ENCODE measurements at places on chromosomes 16 and 17.
A peak's percentile ranks its signal among the peaks of the same experiment; 100 is the strongest.

- no peak for DNase-seq
Observed at GRCh38 chr17:76419576-76420260, 33.2 kb downstream of the UBE2O start.

DNA sequence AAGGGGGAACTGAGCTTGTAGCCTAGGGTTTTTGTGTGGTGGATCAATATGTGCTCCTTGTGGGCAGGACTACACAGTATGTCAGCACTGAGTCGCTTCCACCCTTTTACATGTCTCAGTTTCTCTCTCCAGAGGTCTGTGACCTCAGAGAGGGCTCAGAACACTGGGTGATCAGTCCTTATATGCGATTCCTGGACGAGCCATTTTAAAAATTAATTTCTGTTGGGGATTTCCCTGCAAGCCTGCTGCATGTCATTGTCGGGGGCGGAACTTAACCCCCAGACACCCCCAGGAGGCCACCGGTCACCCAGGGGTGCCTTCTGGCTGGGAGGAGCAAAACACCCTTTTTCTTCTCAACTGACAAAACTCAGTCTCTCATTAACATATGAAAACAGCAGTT lies 14.1 kb downstream of the DHRS7B start:
- DNase-seq, result peak; percentile 31

DNA sequence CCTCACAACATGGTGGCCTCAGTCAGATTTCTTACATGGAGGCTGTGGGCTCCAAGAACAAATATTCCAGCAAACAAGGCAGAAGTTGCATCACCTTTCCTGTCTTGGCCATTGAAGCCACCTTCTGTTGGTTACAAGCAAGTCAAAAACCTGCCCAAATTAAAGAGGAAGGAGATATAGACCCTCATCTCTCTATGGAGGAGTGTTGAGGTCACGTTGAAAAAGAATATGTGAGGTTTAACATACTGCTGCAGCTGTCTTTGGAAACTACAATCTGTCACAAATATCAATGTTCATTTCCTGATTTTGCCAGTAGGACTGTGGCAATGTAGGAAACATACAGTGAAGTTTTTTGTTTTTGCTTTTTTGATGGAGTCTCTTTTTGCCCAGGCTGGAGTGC lies 211.4 kb downstream of the COPRS start:
- no peak for DNase-seq

DNA sequence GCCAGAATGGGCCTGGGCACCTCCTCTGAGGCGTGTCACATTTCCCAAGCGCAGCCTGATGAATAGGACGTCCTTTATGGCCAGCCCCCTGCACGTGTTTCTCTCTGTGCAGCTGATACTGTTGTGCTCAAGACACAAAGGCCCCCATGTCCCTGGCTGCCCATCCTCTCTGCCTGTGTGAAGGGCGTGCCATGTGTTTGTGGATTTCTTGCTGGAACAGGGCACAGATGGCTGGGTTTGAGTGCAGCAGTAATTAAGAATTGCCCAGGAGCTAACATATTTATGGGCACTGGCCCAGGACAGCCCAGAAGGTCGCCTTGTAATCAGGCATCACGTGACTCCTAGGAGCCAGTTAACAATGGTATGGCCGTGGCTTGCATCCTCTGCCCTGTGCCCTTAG lies 181.1 kb downstream of the CCDC182 start:
- DNase-seq, result no peak

GRCh38 chr17:4588391-4588790 lies 4.1 kb downstream of the SMTNL2 start:
- DNase-seq, result no peak

DNA sequence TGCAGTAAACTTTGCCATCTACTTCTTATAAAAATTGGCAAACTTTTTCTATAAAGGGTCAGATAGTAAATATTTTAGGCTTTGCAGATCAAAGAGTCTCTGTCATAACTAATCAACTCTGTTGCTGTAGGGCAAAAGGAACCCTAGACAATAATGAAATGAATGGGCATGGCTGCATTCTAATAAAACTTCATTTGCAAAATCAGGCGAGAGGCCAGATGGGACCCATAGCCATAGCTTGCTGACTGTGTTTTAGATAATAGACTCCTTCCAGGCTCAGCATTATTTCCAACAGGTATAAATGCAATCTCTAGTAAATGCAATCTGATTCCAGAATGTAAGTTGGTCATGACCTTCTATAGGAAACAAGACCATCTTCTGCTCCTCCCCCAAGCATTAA lies 490.7 kb downstream of the TOX3 start:
- no peak for DNase-seq

DNA sequence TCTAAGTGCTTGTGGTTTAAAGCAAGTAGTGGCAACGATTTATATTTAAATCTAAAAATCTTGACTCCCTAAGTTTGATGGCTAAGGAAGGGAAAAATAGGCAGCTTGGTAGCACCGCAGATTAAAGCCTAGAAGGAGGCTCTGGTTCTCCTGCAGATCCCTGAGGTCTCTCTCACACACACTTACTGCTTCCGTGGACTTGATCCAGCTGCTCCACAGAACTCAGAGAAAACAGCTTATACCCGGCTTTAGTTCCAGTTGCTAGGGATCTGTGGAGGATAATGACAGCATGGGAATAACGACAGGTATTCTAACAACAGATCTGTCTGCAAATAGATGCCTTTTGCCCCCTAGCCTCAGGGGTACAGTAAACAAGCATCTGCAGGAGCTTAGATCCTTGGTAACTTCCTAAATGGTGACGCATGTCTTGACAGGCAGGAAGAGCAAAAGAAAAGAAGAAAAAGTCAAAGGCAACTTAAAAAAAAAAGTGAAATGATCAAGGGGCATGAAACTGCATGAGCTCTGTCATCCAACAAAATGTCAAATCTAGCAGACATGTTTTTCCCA lies 4.5 kb downstream of the WIPI1 start:
- no peak for DNase-seq

DNA sequence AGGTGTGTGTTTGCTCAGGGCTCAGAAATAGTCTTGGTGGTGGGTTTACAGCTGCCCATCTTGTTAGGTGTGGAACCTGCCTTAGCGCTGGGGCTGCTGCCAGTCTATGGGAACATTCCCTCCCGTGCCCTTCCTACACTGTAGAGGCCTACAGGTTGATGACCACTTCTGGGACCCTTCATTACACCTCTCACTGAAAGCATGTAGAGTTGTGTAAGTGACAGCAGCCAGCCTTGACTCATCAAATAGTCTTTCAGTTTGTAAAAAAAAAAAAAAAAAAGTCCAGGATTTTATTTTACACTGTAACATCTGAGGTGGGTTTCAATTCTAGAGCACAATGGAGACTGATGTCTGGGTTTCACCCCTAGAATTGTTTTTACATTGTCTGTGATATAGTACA lies 193.9 kb downstream of the SPECC1 start:
- peak; percentile 23 for DNase-seq

DNA sequence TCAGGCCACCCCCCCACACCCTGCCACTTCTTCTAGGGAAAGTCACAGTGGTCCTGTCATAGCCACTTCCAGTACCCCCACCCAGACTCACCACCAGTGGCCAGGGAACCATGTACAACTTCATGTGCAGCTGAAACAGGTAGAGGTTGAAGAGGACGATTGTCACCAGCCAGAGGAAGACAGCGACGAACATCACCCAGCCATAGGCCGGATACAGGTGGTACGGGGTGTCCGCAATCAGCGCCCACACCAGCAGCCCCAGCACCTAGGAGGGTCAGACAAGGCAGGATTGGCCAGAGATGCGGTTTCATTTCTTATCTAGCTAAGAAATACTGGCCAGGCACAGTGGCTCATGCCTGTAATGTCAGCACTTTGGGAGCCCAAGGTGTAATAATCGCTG lies 16.7 kb downstream of the ARL2BP start:
- no peak for DNase-seq

DNA sequence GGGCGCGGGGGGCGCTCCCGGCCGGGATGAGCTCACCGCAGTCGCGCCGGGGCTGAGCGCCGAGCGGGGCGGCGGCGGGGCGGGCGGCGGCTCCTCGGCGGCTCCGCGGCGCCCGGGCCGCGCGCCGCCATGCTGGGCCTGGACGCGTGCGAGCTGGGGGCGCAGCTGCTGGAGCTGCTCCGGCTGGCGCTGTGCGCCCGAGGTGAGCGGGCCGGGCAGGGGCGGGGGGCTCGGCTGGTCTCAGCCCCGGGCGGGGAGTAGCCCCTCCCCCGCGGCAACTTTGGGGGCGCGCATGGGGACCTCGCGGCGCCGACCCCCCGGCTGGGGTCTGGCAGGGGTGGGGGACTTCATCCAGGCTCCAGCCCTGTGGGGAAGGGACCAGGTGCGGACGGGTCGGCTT lies at the start of gene ARHGDIG:
Gene ARHGDIG, plus strand, starts transcription at position 40 of the 400 bp plus-strand sequence. Its CDS starts 90 bp downstream, at position 130.
- peak; percentile 22 for DNase-seq

- peak; percentile 74 for DNase-seq
Observed at GRCh38 chr17:42010898-42011516, 6.2 kb downstream of the DNAJC7 start.

DNA sequence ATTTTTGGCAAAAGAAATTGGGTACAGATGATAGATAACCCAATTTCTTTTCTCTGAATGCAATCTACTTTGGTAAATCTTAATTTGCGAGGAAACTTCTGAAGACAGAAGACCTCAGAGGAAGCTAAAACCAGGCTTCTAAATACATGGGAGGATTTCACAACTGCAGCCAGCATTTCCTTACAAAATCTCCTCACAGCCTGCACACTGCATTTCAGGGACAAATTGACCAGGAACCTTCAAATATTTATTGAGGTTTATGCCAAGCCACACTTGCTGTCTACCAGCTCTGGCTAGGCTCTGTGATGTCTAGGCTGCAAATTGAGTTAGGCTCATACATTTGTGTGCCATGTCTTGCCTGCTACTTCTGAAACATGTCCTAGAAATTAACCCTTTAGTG lies 167.3 kb upstream of the CDH5 start:
- peak; percentile 48 for DNase-seq

GRCh38 chr16:84672276-84673202 lies 24.2 kb downstream of the KLHL36 start:
- peak; percentile 86 for DNase-seq

- no peak for DNase-seq
Observed at GRCh38 chr16:2990891-2991290, 10.6 kb upstream of the PKMYT1 start.

DNA sequence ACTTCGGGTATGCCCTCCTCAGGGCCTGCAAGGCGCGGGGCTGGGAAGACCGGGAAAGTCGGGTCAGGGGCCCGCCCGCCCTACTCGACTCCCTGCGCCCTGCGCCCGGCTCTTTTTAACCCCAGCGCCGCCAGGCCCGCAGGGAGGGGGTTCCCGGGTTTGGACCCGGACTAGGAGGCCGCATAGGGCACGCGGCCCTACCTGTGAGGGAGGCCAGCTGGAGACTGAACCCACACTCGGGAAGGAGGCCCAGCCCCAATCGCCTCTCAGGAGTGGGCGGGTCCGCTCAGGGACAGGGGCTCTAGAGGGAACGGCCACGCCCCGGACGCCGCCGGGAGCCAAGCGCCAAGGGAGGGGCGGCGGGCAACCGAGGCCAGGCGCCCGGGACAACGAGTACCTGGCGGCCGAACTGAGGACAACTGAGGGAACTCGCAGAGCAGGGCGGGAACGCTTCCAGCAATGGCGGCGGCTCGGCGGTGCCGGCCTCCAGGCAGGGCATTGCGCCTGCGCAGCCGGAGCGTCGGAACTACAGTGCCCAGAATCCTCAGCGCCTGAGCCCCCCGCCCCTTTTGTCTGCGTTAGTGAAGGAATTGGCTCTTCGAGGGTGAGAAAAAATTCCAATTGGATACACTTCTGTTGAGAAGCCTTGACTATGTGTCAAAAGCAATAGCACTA lies at the start of gene ZNF624:
Gene ZNF624, minus strand, starts transcription at position 484 of the 675 bp plus-strand sequence.
- peak; percentile 97 for DNase-seq

GRCh38 chr17:78783711-78784324 lies 1.7 kb upstream of the CYTH1 start:
- no peak for DNase-seq
